Activated CD4-positive, alpha-beta T cell treated with anti-CD3 and anti-CD28 coated beads for 24 hours (primary cell): ENCODE measurements at places on chromosomes 12 and 14.

- DNase-seq: no peak
These were observed 8.1 kb downstream of the L2HGDH start for GRCh38 chr14:50303744-50304471.

DNA sequence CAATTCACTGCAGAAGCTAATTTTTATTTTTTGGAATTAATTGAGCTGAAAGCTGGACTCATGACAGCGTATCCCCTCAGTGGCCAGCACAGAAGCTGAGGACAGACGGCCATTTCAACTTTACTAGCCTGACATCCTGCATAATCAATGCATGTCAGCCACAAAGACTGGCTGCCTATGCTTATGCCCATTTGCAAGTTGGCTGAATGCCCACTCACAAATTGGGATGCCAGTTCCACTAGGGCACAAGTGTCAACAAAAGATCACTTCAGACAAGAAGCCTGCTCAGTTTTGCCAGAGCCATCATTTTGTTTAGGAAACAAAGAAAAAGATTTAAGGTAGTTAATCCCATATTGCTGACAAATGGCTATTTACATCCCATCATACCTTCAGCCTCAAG, 417.6 kb downstream of the NOVA1 start:
- no peak for DNase-seq

- no peak for DNase-seq
These were observed 36.0 kb downstream of the MUCL1 start for GRCh38 chr12:54890339-54890738.

DNA sequence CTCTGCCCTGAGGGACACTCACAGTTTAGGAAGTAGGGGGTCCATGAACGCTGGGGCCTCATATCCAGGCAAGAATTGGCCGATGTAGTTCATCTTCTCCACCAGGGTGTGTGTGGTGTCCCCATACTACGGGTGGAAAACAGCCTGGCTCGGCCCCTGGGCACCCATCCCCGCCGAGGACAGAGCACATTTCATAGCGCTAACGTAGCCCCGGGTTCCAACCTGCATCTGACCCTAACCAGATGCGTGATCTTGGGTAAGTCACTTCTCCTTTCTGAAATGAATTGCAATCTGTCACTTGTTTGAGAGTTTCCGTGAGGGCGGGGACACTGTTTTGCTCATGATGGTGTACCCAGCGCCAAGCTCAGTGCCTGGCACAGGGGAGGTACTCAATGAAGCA, 9.0 kb downstream of the HPD start:
- no peak for DNase-seq

- DNase-seq: no peak
These were observed 559 bp downstream of the SYNJ2BP start for GRCh38 chr14:70416338-70416724.

DNA sequence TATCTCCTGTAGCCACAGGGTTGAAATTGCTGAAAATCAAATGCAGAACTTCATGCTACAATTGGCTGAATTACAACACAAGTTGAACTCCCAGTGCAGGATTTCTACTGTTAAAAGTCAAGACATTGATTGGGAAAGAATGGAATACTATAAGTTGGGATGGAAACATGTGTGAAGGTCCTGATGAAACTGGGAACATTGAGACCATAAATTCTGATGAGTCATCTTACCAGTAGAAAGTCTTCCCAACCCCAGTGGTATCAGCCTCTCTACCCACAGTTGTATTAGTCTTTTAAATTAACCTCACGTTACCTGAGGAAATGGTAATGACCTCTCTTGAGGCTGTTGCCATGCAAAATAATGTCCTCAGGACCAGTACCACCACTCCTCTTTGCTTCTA, 27.4 kb upstream of the DYRK2 start:
- no peak for DNase-seq

DNA sequence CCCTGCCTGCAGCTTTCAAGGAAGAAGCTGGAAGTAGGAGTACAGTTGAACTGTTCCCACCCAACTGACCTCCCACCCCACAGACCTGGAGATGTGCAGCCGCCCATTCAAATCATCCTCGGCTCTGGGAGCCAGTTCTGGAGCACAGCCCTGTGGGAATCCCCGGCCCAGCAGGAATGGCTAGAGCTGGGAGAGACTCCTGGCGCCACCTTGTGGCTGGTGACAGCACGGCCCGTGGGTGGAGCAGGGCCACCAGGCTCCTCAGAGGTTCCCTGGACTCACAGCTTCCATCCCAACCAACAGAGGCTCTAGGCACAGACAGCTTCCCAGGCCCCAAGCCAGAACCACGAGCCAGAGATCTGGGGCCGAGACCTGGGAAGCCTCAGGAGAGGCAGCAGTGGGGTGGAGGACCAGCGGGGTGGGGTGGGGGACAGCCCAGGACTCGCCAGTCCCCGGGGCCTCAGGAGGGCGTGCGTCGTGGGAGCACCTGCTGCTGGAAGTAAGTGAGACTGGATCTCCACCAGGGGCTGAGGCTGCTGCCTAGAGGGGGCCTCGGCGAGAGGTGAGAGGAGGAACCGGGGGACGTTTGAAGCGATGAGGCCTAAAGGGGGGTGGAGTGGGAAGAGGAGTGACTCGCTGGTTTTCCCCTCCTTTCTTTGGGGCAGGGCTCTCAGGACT, 43.4 kb downstream of the RNF34 start:
- DNase-seq: peak; percentile 61

DNA sequence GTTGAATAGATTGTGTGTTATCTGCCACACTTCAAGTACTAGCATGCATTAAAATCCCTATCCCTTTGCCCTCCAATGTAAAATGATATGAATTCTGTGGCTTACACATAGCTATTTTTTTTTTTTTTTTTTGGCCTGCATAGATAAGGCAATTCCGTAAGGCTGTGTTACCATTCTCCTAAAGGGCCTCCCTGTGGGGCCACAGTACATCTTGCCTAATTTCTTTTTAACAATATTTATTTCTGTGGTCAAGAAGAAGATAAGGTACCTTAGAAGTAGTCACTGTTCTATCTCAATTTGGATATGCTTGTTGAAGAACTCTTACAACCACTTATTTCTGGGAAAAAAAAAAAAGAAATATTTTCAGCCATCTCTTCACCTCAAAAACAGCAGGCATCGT, 19.8 kb downstream of the FLRT2 start:
- DNase-seq: no peak

- DNase-seq: no peak
These were observed 66.4 kb upstream of the DCN start for GRCh38 chr12:91249054-91249453.

GRCh38 chr12:113858841-113859386, 107.2 kb downstream of the RBM19 start:
- DNase-seq: no peak

- no peak for DNase-seq
These were observed 12.2 kb downstream of the RERG start for GRCh38 chr12:15208871-15209656.

- no peak for DNase-seq
These were observed 21.4 kb upstream of the ADGRD1 start for GRCh38 chr12:130932061-130932930.

DNA sequence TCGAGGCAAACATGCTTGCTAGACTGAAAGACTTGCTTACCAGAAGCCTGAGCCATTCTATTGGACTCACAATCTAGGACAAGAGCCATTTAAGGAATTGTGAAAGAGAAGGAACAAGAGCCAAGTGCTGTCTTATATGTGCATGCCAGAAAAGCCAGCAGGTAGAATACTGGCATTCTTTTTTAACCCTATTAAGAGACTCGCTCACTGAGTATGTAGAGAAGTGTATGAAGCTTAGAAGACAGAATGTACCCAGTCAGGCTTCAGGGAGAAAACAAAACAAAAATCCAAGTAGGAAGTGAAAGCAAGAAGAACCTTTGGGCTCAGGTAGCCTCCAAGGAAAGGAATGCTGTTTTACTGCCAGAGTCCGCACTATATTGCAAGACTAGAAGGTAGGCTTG, 65.9 kb downstream of the DCAF5 start:
- DNase-seq: no peak

DNA sequence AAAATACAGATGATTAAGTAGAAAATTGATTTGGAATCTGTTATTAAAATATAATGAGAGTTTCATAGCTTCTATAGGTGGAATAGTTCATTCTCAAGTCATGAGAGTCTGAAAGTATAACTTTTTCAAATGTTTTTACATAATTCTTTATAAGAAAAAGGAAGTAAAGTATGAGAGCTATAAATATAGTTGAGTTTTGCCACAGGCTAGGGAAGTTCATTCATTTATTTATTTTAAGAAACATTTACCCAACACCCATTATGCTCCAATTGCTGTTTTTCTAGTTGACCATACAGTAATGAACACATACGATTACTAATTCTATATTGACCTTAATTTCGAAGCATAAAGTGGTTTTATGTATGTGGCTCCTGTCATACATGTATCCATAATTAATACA, 24.8 kb downstream of the LRRIQ1 start:
- DNase-seq: no peak

DNA sequence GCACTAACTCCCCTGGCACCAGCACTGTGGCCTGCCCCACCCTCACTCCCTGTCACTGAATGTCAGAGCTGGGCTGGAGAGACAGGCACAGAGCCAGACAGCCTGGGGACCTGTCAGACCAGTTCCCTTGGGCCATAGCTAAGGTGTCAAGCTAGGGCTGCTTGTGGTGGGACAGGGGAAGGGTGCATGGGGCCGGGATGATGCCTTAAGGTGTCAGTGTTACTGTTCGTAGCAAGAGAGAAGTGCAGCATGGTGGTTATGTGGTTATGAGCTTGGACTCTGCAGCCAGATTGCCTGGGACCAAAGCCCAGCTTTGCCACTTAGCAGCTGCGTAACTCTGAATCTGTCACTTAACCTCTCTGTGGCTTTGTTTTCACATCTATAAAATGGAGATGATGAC, 3.8 kb downstream of the RAPGEF3 start:
- no peak for DNase-seq

GRCh38 chr12:30000401-30000800, 216.7 kb upstream of the TMTC1 start:
- DNase-seq: no peak

DNA sequence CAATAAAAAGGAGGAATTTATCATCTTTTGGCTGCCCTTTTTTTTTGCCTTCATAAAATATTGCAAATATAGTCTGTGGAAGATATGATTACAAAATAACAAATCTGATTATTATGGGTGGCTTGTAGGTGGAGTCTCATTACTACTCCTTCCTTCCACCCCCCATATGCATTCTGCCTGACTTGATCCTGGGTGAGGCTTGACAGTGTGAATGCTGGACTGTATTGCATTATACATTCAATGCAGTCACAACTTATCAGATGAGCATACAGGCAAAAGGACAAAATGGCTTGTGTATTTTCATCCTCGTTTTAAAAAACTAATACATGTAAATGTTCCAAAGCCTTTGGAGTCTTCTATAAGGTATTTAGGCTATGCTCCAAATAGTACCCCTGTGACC, 186.3 kb downstream of the ANO4 start:
- no peak for DNase-seq

- DNase-seq: no peak
These were observed 173.6 kb downstream of the PDZRN4 start for GRCh38 chr12:41361738-41362137.

- no peak for DNase-seq
These were observed 8.1 kb upstream of the TMED10 start for GRCh38 chr14:75184492-75184891.

GRCh38 chr12:62622177-62622576, 155.6 kb downstream of the MON2 start:
- no peak for DNase-seq

DNA sequence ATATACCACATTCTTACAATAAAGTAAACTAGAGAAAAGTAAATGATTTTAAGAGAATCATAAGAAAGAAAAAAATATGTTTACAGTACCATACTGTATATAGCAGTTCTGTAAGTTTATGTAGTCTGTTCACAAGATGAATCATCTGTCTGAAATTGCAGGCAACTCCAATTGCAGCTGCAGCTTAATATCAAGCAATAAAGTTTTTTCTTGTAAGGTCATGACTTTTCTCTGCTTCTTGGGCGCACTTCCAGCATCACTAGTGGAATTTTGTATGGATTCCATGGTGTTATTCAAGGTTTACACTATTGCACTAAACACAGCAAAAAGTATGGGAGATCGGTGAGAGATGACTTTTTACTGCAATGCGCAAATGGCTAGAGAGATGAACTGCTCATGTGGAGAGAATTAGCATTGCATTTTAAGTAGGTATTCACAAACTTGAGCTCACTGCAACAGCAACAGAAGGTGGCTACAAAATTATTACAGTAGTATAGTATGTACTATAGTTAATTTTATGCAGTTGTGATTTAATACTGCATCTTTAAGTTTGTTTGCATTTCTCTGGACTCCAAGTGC, 445.4 kb upstream of the OR4E1 start:
- DNase-seq: no peak

DNA sequence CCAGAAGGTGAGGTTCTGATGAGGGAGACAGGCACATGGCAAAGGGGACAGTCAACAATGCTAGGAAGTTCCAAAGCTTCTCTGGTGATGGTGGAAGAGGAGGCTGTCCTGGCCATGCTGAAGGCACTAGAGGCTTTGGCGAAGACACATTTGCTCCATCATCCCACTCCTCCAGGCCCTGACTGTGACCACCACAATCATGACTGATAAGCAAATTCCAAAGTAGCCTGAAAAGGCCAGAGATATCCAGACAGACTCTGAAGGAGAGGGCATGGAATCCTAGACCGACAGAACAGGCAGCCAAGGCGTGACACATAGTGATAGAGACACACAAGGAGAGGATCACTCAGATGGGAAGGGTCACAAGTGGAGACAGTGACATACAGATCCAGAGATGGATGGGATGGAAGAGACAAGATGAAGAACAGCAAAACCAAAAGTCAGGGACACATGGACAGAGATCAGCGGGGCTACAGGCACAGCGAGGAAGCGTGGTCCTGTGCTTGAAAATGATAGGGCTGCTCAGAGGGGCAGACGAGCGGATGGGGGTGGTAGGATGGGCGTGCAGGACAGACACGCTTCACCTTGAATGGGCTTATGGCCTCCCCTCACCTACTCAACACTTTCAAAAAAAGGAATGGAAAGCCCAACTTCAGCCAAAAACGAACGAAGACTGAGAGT, 1.3 kb downstream of the ZFHX2 start:
- no peak for DNase-seq

- no peak for DNase-seq
These were observed 187.4 kb upstream of the RASSF8 start for GRCh38 chr12:25771041-25771440.

GRCh38 chr12:130301559-130301958, 36.1 kb upstream of the PIWIL1 start:
- DNase-seq: no peak

GRCh38 chr12:57881475-57881874, 34.9 kb upstream of the CTDSP2 start:
- no peak for DNase-seq

- no peak for DNase-seq
These were observed 27.3 kb upstream of the HELB start for GRCh38 chr12:66275040-66275439.
